RPMI7951 (cell line): ENCODE measurements at places on chromosomes 7 and 10. TPM values are rescaled to one million over a fixed set of nuclear protein-coding genes. Genes with fewer than 3 reads are reported as not detected.
A peak's percentile ranks its signal among the peaks of the same experiment; 100 is the strongest.

Gene HIPK2
- 7.5 and 8.3 TPM in 2 replicates for total RNA-seq

- peak; percentile 16 for DNase-seq
Measured at GRCh38 chr7:94336009-94336408, 58.7 kb upstream of the COL1A2 start.

DNA sequence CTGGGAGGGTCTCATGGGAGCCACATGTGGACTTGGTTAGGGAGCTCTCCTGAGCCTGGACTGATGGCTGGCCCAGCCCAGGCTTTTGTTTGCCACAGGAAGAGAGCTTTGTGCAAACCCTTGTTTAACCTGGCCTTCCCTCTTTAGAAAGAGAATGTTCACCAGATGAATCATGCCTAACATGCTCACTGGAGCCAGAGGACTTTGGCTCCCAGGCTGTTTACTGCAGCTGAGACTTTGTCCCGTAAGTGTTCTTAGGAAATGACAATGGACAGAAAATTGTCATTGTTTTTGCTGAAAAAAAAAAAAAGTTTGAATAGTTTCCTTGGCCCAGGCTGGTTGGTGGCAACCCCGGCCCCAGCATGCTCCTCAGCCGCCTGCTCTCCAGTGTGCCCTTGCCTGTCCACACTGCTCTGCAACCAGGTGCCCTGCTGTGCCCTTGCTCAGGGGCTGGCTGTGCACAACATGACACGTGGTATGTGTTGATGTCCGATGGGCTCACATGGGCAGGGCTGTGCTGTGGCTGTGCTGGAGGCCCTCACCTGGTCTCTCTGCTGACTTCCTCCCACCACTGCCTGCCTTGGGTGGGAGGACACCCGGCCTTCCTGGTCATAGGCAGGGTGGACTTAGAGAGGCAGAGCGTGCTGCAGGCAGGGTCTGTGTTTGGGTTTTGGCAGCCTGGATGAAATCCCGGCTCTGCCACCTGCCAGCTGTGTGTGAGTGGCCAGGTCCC is 215.3 kb upstream of the ZNF32 start:
- DNase-seq, result peak; percentile 89

Gene PVRIG
- not detected in 2 replicates for total RNA-seq

DNA sequence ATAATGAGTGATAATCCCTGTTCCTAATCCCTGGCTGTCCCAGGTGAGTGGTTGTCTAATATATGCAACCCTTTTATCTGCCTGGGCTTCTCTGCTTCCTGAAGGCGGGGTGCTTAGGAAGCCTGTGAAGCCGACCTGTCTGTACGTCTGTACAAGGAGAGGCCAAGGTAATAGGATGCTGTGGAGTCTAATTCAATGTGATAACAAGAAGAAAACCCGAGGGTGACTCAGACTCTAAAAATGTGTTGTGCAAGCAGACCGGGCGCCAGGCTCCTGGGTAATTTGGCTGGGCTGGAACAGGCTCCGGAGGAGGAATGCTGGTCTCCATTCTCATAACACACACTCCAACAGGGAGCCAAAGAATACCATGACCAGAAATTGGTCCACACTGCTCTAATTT is 43.6 kb downstream of the THNSL1 start:
- DNase-seq, result peak; percentile 87

DNA sequence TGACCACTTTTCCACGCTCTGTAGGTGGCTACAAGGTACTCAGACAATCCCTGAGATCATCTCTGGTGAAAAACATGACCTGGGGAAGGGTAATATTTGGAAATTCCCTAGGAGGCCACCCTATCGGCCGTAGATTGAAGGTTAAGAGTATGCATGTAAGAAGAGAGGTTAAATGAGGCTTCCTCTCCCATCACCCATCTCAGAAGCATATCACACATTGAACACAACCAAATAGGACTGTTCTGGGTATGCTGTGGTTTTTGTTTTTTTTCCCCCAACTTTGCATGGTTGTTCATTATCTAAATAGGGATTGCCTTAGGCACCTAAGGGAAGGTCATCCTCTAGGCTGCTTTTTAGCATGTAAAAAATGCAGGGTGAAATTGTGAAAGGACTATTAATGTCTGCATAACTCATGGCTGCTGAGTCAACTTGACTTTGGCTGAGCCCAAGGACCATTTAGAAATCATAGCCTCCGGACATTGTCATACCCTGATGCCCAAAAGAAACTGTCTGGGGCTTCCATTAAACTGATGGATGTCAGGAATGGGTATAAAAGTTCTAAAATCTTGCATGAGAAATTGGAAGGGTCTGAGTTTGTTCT is 24.7 kb upstream of the ST8SIA6 start:
- peak; percentile 76 for DNase-seq

DNA sequence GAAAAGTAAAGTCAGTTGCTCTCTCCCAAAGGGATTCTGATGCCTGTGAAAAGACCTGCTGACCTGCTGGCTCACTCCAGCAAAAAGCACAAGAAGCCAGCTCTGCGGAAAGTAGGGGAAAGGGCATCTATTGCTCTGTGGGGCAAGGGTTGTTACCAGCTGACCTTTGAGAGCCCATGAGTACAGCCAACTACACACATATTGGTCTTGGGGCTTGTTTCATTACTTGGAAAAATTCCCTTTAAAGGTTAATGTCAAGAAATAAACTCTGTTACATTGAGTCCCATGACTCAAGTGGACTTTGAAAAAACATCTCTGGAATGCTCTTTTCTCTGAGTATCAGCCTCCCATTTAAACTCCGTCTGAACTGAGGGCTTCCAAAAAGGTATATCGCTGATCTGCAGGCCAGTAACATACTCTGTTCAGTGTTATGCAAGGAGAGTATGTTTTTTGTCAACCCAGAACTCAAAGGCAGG is 53.2 kb downstream of the PANK1 start:
- DNase-seq, result no peak

GRCh38 chr10:61052469-61053205 is 108.7 kb upstream of the RHOBTB1 start:
- DNase-seq, result no peak

Gene LGI1
- 0.12 TPM in 1 of 2 replicates, not detected in the other for total RNA-seq

DNA sequence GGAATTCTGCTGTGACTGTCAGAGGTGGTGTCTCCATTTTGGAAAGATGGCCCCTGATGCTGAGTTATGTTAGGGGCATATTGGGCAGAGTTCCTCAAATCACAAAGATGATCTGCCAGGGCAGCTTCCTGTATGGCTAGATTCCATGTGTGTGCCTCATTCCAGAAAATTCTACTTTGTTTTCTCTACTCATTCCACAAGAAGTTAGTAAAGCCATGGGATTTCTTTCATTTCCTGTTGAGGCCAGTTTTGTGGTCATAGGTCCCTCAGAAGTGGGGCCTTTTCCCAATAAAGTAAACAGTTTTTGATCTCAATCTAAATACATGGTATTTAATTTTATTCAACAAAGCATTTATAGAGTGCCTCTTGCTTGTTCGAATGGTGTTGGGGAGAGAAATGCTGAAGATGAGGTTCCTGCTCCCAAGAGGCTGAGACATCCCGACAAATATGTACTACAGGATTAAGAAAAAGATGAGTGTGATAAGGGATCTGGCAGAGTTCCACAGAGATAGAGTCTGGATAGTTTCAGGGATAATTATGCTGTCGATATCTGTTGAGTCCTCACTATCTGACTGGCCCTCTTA is 33.0 kb downstream of the MINDY4 start:
- peak; percentile 97 for DNase-seq

DNA sequence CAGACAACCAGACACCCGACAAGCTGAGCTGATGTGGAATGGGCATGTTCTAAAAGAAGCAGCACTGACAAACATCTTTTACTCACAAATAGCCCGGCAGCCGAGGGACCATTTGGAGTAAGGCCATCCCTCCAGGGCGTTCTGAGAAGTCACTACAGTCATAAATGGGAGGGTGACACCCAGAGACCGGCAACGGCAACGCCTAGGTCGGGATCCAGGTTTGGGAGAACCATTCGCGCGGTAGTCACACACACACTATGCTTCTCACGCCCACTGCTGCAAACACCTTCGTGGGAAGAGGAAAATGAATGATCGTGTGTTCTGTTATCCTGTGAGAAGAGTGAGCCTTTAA is 9.8 kb downstream of the TNS3 start:
- DNase-seq, result no peak

Gene SPDYE16
- total RNA-seq, result not detected in 2 replicates

Gene SPDYE8
- total RNA-seq, result not detected in 2 replicates

Gene CLRN3
- not detected in 2 replicates for total RNA-seq

DNA sequence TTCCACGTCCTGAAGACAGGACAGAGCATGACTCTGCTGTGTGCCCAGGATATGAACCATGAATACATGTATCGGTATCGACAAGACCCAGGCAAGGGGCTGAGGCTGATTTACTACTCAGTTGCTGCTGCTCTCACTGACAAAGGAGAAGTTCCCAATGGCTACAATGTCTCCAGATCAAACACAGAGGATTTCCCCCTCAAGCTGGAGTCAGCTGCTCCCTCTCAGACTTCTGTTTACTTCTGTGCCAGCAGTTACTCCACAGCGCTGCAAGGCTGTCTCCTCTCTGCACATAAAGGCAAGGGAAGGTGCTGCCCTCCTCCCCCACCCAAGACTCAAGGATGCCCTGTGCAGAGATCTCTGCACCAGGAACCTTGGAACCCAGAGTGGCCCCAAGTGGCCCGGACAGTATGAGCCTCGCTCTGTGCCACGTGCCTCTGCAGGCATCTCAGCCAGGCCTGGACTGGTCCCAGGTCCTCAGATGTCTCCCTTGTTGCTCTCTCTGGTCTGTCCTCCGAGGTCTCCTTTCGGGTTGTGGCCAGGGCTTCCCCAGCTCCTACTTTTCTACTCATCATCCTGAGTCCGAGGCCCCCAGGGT is 230.3 kb upstream of the PRSS58 start:
- no peak for DNase-seq

Gene TRIL
- total RNA-seq, result 6.4 and 7.1 TPM in 2 replicates

DNA sequence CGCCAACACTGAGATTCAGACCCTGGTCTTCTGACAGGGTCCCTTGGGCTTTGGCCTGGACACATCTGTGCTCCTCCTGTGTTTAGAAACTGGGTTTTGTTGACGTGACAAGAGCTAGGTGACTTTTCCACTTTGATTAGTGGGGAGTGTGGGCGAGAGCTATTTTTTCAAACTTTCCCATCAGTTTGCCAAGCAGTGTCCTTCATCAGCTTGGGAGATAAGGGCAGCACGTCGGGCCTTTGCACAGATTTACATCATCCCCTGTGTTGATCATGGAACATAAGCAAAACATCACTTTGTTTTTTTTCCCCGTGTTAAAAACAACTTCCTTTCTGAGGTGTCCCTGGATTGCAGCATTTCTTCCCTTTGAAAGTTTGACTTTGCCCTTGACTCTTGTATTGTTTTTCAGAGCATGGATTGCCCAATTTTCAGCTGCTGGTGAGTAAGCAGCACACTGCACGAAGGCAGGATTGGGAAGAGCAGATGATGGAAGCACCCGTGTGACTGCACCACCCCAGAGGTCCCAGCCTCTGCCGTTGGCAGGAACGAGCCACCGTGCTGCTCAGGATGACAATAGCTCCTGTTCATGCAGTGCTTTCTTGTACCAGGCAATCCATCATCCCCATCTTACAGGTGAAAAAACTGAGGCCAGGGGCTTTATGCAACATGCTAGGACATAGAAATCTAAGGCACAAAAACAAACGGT is 6.4 kb upstream of the IGFBP1 start:
- DNase-seq, result peak; percentile 67

Gene SYCE1
- total RNA-seq, result not detected in 2 replicates

GRCh38 chr7:6160191-6160623 is 112.2 kb downstream of the CYTH3 start:
- DNase-seq, result peak; percentile 45

DNA sequence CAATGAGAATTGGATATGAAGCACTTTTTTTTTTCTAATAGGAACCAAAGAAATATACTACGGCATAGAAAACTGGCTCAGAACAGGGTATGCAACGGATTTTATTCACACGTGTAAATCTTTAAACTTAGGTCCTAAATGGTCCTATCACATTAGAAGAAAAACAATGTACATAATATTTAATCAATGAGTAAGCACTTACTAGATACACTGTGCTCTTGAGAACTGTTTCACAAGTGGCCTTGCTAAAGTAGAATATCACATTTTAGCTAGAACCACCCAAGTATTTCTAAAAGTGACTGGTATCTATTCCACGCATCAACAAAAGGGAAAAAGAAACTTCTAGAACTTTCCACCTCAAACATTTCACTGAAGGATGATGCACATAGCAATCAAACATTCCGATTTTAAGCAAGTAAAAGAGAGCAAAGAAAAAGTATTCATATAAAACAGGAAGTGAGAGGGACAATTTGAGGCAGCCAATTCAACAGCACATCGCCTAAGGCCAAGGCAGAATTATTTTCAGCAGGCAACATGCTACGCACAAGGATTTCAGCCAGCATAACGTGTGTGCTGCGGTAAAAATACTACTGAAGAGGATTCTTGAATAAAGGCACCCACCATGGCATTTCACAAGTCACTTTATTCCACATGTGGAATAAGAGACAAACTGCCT is 55.8 kb downstream of the PARD3 start:
- peak; percentile 81 for DNase-seq

DNA sequence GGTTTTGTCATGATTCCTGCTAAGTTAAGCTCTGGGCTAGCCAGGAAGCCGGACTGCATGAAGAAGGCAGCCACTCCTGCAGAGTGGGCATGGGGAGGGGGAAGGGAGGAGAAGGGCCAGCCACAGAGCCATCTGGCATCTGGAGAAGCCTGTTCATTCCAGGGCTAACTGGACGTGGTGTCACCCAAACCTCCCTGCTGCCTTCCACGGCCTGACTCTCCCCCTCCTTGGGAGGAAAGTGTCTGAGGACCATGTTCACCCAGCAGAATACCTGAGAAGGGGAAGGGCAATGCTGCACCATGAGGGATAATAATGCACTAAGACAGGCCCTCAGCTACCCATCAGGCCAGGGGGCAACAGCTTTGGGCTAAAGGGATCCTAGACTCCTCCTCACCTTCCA is 15.4 kb downstream of the AQP1 start:
- no peak for DNase-seq

Gene FAM221A
- total RNA-seq, result 0.72 and 1.7 TPM in 2 replicates

Gene FKBP9
- total RNA-seq, result 154 and 171 TPM in 2 replicates

Gene BEND7
- 0.10 and 0.48 TPM in 2 replicates for total RNA-seq

DNA sequence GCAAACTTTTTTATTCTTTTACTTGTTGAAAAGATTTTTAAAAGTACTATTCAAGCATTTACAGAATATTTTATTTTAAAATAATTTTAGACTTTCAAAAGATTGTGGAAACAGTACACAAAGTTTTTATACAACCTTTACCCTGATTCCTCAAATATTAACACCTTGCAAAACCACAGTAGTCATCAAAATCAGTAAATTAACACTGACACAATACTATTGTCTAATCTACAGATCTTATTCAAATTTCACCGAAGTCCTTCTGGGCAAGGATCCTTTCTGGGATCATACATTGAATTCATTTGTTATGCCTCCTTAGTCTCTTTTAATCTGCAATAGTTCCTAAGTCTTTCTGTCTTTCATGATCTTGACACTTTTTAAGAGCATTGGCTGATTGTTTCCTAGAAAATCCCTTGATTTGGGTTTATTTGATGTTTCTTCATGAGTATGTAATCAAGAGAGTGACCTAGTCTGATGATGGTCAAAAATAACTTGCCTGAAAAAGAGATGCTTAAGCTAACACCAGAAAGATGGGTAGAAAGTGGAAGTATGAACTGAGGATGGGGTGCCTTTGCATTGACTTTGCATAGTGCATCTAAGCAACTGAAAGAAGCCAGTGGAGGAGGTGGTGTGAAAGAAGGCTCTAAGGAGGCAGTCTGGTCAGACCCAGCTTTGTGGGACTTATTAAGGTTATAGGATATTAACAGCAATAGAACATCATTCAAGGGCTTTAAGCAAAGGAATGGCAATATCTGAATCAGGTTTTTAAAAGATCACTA is 9.7 kb downstream of the STAMBPL1 start:
- DNase-seq, result no peak

Gene MACROH2A2
- total RNA-seq, result 1.5 and 1.8 TPM in 2 replicates

Gene AKR1C8
- total RNA-seq, result not detected in 2 replicates

- peak; percentile 84 for DNase-seq
Measured at GRCh38 chr10:102673819-102674511, 29.7 kb downstream of the TRIM8 start.
